Activated naive CD8-positive, alpha-beta T cell treated with anti-CD3 and anti-CD28 coated beads for 36 hours (primary cell): ENCODE measurements at places on chromosomes 6 and 20. TPM values are rescaled to one million over a fixed set of nuclear protein-coding genes. Genes with fewer than 3 reads are reported as not detected.
A peak's percentile ranks its signal among the peaks of the same experiment; 100 is the strongest.

FYN gene
- total RNA-seq, result 395 TPM

SYNCRIP gene
- 271 TPM for total RNA-seq

MEI4 gene
- not detected for total RNA-seq

ERVFRD-1 gene
- total RNA-seq, result not detected

LY6G5C gene
- 2.3 TPM for total RNA-seq

HELZ2 gene
- 22.6 TPM for total RNA-seq

TREM2 gene
- total RNA-seq, result not detected

FOXP4 gene
- total RNA-seq, result 11.3 TPM

ASXL1 gene
- 97.5 TPM for total RNA-seq

PAK5 gene
- total RNA-seq, result not detected

SASH1 gene
- total RNA-seq, result 0.04 TPM

C20orf141 gene
- not detected for total RNA-seq

MLN gene
- total RNA-seq, result not detected

- DNase-seq, result no peak
- H3K4me1 ChIP-seq, result peaks cover 28% of the 10 kb centered on the region
- no peak overlapping the region for H3K27ac ChIP-seq
- H3K4me3 ChIP-seq, result no peak overlapping the region
These were observed 34.6 kb upstream of the MAPK13 start for GRCh38 chr6:36095497-36096391.

GRCh38 chr6:156956286-156956685, 179.1 kb downstream of the ARID1B start:
- no peak overlapping the region for H3K4me3 ChIP-seq
- H3K27me3 ChIP-seq, result no peaks in the 10 kb centered on the region
- H3K4me1 ChIP-seq, result peaks cover 51% of the 10 kb centered on the region

GRCh38 chr6:130931683-130932082, 104.5 kb downstream of the SMLR1 start:
- no peak for DNase-seq
- no peaks in the 10 kb centered on the region for H3K4me1 ChIP-seq
- peaks cover 4% of the 10 kb centered on the region for H3K36me3 ChIP-seq
- H3K27me3 ChIP-seq, result no peaks in the 10 kb centered on the region
- no peak overlapping the region for H3K4me3 ChIP-seq

GRCh38 chr6:140382355-140382754, 1007.9 kb upstream of the CITED2 start:
- no peaks in the 10 kb centered on the region for H3K36me3 ChIP-seq
- no peak overlapping the region for H3K27ac ChIP-seq
- no peak overlapping the region for H3K4me3 ChIP-seq
- no peak for DNase-seq
- peaks cover 3% of the 10 kb centered on the region for H3K27me3 ChIP-seq

DNA sequence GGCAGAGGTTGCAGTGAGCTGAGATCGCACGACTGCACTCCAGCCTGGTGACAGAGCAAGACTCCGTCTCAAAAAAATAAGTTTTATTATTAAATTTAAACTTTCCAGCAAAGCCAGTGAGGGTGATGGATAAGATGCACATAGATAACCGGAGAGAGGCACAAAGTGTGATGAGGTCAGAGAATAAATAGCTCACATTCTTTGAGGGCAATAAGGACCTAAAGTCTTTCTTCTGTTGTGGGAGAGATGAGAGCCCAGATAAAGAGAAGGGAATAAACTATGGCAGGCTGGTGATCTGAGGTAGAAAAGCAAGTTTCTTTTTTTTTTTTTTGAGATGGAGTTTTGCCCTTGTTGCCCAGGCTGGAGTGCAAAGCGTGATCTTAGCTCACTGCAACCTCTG, 20.6 kb upstream of the EZR start:
- peaks cover 3% of the 10 kb centered on the region for H3K36me3 ChIP-seq
- H3K4me1 ChIP-seq, result peaks cover 10% of the 10 kb centered on the region
- H3K27me3 ChIP-seq, result no peaks in the 10 kb centered on the region
- no peak overlapping the region for H3K27ac ChIP-seq
- H3K4me3 ChIP-seq, result no peak overlapping the region
- DNase-seq, result no peak

GRCh38 chr6:14089224-14089623, 28.3 kb upstream of the CD83 start:
- no peak overlapping the region for H3K27ac ChIP-seq
- H3K4me3 ChIP-seq, result no peak overlapping the region
- peaks cover 31% of the 10 kb centered on the region for H3K4me1 ChIP-seq
- no peak for DNase-seq

DNA sequence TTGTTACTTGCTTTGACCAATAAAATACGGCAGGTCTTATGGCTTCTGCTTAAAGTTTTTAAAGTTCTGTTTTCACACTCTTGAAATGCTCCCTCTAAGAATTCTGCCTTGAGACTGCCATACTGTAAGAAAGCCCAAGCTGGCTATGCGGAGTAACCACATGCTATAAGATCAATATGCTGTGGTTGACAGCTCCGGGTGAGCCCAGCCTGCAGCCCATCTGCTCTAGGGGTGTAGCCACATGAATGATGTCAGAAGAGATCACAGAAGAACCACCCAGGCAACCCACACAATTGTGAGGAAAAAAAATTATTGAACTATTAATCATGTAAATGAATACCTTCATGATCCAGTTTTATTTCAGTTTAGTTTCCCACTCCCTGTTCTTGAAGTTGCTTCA, 26.1 kb upstream of the SH3BGRL2 start:
- no peak overlapping the region for H3K27ac ChIP-seq
- no peak overlapping the region for H3K4me3 ChIP-seq
- no peaks in the 10 kb centered on the region for H3K36me3 ChIP-seq
- H3K4me1 ChIP-seq, result peaks cover 2% of the 10 kb centered on the region
- H3K27me3 ChIP-seq, result no peaks in the 10 kb centered on the region
- no peak for DNase-seq

- H3K4me1 ChIP-seq, result peaks cover 9% of the 10 kb centered on the region
- no peak for DNase-seq
- H3K27me3 ChIP-seq, result peaks cover 46% of the 10 kb centered on the region
- no peaks in the 10 kb centered on the region for H3K36me3 ChIP-seq
These were observed at the start of gene SYNE1 for GRCh38 chr6:152637296-152638047. TSS of gene SYNE1 (minus strand) at chr6:152637362. CDS start at chr6:152628331, 9,031 bp downstream.

GRCh38 chr6:30821862-30822784, 62.2 kb upstream of the DDR1 start:
- DNase-seq, result no peak
- H3K36me3 ChIP-seq, result peaks cover 65% of the 10 kb centered on the region
- peak overlapping the region; percentile 70 for H3K27ac ChIP-seq
- H3K4me1 ChIP-seq, result peaks cover 69% of the 10 kb centered on the region
- no peaks in the 10 kb centered on the region for H3K27me3 ChIP-seq
- no peak overlapping the region for H3K4me3 ChIP-seq

DNA sequence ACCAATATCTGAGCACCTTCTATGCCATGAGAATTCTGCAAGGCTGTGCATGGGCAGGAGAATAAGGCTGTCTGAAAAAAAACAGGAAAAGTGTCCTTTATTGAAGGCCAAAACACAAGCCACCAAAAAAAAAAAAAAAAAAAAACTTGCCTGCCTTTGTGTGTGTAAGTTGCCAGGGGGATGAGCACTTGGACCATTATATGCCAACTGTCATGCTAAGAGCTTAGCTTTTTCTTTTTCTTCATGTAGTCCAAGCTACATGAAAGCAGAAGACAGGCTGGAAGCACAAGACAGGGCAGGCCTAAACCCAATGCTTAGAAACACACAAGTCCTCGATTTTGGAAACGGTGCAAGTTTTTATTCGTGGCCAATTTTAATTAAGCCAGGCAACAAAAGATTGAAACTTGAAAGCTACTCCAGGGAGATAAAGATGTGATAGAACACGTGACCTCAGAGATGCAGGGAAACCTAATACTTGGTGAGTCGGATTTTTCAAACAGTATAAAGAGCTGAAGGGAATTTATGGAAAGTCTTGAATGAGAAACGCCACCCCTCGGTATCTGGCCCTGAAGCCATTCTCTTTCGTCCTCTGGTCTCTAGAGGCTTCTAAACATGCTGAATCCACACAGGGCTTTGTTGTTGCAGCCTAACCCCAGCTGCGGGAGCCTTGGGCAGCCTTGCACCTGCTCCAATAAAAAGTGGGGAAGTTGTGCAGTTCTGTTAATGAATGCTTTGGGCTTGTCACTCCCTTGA, 8.6 kb downstream of the BMP7 start:
- no peak overlapping the region for H3K4me3 ChIP-seq
- H3K36me3 ChIP-seq, result no peaks in the 10 kb centered on the region
- no peak overlapping the region for H3K27ac ChIP-seq
- H3K27me3 ChIP-seq, result peaks cover 55% of the 10 kb centered on the region
- H3K4me1 ChIP-seq, result no peaks in the 10 kb centered on the region

DNA sequence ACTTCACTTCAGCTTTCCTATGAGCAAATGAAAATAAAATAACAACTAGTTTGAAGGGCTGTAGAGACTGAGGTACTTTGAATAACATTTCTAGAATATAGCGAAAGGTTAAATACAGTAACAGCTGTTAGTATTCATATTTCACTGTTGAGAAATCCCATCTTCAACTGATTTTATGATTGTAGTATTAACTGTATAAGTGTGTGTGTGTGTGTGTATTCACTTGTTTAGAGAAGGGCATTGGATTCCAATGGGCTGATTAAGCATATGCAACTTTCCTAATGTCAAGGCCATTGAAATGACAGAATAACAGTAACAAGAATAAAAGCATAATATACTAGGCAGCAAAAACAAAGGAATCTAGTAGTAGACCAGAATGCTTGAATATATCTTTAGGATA, 957.5 kb upstream of the EPHA7 start:
- no peaks in the 10 kb centered on the region for H3K36me3 ChIP-seq
- no peak overlapping the region for H3K27ac ChIP-seq
- DNase-seq, result no peak
- H3K4me1 ChIP-seq, result no peaks in the 10 kb centered on the region
- no peaks in the 10 kb centered on the region for H3K27me3 ChIP-seq

DNA sequence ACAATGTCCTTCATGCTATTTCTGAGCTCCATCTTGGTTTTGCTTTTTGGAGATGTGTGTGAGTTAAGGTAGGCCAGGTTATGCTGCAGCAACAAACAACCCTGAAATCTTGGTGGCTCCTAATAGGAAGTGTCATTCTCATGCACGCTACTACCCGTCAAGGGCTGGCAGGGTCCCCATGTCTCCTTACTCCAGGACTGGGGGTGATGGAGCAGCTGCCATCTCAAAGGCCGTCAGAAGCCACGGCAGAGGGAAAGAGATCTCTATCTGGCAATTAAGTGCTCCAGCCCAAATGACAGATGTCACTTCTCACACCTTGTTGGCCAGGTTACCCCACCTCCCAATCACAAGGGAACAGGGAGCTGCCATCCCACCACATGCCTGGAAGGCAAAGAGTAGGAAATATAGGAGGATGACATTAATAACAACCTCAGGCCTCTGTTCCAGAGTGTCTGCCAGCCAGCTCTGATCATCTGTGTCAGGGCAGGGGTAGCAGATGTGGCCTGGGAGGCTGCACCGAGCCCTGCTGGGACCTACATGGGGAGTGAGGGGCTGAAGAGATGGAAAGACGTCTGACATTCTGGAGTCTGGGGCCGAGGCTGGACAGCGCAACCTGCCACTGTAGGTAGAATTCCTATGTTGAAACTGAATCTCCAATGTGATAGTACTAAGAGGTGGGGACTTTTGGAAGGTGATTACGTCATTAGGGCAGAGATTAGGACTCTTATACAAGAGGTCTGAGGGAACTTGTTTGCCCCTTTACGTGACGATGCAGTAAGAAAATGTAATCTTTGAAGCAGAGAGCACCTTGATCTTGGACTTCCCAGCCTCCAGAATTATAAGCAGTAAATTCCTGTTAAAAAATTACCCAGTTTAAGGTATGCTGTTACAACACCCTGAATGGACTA, 4.8 kb upstream of the SDCBP2 start:
- no peak overlapping the region for H3K4me3 ChIP-seq
- no peak overlapping the region for H3K27ac ChIP-seq
- DNase-seq, result no peak
- peaks cover 41% of the 10 kb centered on the region for H3K36me3 ChIP-seq
- H3K27me3 ChIP-seq, result no peaks in the 10 kb centered on the region
- peaks cover 52% of the 10 kb centered on the region for H3K4me1 ChIP-seq

DNA sequence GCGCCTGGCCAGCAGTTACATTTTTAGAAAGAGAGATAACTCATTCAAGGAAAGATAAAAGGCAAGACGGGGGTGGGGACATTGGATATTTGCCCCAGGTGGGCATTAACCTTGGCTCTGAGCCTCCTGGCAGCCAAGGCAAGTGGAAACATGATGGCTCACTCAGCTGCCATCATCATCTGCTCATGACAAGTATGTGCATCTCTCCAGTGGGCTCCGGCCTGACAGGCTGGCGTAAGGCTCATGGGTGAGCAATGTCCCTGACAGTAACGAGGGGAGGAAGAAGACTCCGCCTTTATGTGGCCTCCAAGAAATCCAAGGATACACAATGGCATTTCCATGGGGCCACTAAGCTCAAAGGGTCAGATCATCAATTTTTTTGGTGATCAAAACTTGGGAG, 13.3 kb downstream of the ANKRD60 start:
- H3K27me3 ChIP-seq, result peaks cover 40% of the 10 kb centered on the region
- no peak overlapping the region for H3K27ac ChIP-seq
- H3K4me3 ChIP-seq, result no peak overlapping the region
- H3K36me3 ChIP-seq, result peaks cover 2% of the 10 kb centered on the region
- H3K4me1 ChIP-seq, result no peaks in the 10 kb centered on the region

GRCh38 chr20:38617830-38618196, 16.2 kb downstream of the ARHGAP40 start:
- H3K36me3 ChIP-seq, result no peaks in the 10 kb centered on the region
- H3K4me3 ChIP-seq, result no peak overlapping the region
- no peaks in the 10 kb centered on the region for H3K4me1 ChIP-seq
- H3K27me3 ChIP-seq, result peaks cover 27% of the 10 kb centered on the region
- no peak for DNase-seq
- no peak overlapping the region for H3K27ac ChIP-seq

DNA sequence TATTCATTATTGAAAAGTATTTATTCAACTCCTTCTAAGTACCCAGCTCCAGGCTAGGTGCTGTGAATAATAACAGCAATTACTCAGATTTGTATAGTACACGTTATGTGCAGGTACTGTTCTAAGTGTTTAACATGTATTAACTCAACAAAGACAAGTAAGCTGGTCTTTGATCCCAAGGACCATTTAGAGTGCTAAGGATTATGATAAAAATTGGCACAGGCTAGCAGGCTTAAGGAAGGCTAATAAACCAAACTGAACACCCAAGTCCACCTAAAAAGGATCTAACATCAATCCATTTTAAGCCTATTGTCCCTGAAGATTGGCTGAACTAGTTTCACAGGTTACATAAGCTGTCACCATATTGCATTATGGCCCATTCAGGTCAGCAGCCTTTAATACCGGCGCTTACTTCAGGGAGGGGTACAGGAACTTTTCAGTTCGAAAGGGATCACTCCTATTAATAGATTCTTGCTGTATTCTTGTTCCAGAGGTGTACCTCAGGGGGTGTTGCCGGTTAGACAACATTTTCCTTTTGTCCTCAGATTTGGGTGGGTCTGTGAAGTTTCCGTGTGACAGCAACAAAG, 99.0 kb upstream of the GMDS start:
- no peak for DNase-seq
- H3K4me1 ChIP-seq, result no peaks in the 10 kb centered on the region
- H3K4me3 ChIP-seq, result no peak overlapping the region
- H3K27ac ChIP-seq, result no peak overlapping the region
- peaks cover 7% of the 10 kb centered on the region for H3K36me3 ChIP-seq
